Muscle of leg (tissue), 16 donors: ENCODE measurements at places on chromosomes 11 and 22.

- no peak for DNase-seq
Measured at GRCh38 chr11:95434489-95435057, 203.6 kb upstream of the SESN3 start.

GRCh38 chr11:7894251-7894650 lies 36.8 kb downstream of the OR10A6 start:
- DNase-seq: no peak

DNA sequence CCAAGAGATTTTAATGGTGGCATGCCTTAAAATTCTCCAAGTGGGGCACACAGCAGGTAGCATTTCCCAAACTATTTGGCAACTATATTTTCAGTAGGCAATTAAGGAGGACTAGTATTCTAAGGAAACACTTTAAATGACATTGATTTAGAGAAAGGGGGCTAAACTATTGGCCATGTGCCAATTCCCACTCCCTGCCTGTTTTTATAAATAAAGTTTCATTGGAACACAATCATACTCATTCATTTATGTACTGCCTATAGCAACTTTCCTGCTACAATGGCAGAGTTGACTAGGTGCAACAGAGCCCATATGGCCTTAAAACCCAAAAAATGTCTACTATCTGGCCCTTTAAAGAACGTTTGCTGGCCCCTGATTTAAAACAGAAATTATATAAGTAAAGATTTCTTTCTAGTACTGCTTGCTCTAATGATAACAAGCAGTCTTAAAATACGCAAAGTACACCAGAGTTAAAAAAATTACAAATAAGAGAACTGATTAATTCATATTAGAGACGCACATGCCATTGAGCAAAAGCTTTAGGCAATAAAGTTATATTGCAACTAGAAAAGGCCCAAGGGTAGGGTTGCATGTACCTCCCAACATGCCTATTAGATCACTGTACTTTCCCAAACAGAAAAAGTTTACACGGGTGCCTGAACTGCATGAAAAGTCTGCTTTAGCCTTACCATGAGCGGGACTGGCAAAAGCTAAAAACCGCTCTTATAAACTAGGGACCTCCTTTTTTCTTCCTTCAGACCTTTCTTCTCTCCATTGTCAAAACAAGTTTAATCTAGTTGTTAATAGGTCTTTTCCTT lies 14.2 kb downstream of the E2F8 start:
- DNase-seq: no peak

- DNase-seq: no peak
Measured at GRCh38 chr22:44207173-44207980, 26.7 kb downstream of the PARVG start.

DNA sequence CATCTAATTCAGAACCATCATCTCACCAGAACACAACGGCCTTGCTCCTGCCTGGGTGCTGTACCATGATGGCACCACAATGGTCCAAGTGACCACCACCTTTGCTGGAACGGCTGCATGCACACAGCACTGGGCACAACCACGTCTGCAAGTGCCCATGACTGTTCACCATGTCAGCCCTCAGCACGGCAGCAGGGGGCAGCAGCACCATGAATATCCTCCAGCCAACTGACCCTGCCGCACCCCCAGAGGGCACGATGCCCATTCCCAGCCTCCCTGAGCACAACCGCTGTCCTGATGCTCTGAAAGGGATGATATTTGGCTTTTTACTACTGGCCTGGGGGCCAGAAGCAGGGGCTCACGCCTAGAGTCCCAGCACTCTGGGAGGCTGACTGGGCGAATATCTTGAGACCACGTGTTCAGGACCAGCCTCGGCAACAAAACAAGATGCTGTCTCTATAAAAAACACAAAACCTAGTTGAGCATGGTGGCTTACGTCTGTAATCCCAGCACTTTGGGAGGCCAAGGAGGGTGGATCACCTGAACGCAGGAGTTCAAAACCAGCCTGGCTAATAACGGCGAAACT lies 25.7 kb downstream of the DRD4 start:
- peak; percentile 32 for DNase-seq

GRCh38 chr11:111370270-111370901 lies 8.7 kb downstream of the POU2AF1 start:
- DNase-seq: no peak

GRCh38 chr22:33099593-33099992 lies 41.4 kb upstream of the SYN3 start:
- DNase-seq: no peak

GRCh38 chr22:41578114-41578513 lies 11.5 kb downstream of the PMM1 start:
- no peak for DNase-seq

DNA sequence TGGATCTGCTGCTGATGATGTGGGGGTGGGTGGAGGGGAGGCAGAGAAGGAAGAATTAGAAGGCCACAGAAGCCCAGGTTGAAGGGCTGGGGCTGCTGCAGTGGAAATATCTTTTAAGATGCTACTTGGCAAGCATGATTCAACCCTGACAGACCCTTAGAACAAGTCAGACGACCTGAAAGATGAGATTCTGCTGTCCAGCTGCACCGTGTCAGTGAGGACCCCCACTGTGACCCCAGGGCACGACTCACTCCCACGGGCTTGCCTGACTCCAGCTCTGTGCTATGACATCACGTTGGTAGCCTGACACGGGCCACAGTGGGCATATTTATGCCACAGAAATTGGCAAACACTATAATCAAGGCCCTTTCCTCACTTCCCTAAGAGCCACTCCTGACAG lies 36.0 kb downstream of the LRFN4 start:
- no peak for DNase-seq

GRCh38 chr11:72730737-72731136 lies 21.5 kb downstream of the ARAP1 start:
- DNase-seq: no peak

DNA sequence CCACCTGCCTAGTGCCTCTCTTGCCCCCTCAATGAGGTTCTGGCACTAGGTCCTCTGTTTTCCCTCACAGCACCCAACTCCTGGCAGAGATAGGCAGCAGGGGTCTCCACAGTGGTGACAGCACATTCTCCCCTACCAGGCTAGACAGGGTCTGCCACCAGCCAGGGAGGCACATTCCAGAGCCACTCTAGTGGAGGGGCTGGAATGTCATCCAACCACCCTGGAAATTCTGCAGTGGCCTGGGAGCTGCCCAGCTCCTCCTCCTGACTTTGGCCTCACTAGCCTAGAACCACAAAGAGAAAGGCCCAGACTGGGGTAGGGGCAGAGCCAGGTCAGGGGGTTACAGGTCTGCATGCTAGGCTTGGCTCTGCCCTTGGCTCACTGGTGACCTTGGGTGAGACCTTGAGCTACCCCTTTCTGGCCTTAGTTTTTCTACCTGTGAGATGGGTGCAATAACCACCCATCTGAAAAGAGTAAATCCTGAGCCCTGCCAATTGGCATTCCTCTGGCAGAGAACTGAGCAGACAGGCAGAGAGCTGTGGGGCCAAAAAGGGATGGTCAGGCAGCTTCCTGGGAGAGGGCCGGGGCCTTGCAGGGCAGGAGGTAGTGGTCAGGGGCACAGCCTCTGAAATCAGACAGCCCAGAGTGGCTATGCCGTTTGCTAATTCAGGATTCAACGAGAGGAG lies 7.1 kb downstream of the P2RY2 start:
- DNase-seq: no peak

GRCh38 chr11:10413268-10413667 lies 41.8 kb upstream of the AMPD3 start:
- DNase-seq: no peak

DNA sequence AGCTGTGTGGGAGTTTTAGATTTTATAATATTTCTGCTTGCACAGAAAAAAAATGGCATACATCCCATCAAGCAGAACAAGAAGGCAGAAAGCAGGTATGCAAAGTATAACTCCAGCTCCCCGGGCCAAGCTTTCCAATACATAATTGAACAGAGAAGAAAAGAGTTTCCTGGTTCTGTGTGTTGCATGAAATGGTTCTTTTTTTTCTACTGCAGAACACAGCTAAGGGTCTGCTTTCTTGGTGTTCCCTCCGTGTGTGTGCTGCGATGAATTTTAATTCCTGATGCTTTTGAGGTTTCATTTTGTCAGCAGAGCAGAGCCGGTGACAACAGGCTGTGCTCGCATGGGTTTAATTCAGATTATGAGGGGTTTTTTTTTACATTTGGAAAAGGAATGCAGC lies 70.7 kb upstream of the TTC12 start:
- peak; percentile 38 for DNase-seq

DNA sequence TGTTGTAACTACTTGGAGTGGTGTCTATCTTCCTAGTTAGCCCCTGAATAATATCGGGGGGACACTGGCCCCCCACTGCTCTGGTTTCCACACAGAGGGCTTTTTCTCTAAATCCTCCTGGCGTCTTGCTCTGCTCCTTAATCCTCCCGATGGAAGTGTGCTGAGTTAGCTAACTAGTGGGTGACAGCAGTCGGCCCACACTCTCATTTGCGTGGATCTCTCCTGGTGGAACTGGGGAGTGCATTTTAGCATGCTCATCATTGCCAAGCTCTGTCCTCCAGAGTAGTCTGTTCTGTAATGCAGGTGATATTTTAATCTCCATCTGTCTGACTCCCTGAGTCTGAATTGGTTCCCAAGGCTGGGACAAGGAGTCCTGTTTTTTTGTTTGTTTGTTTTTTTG lies 46.1 kb upstream of the RASSF10 start:
- no peak for DNase-seq

GRCh38 chr11:100013011-100013410 lies 674.1 kb upstream of the ARHGAP42 start:
- DNase-seq: peak; percentile 29

GRCh38 chr22:36331306-36331911 lies 56.4 kb downstream of the MYH9 start:
- peak; percentile 88 for DNase-seq
